ENCODE measurements at places on chromosomes 6 and 20. TPM values are rescaled to one million over a fixed set of nuclear protein-coding genes. Genes with fewer than 3 reads are reported as not detected.

The KIAA0408 gene
- 0.34 TPM for total RNA-seq

The TMEM217 gene
- total RNA-seq: 0.54 TPM

DNA sequence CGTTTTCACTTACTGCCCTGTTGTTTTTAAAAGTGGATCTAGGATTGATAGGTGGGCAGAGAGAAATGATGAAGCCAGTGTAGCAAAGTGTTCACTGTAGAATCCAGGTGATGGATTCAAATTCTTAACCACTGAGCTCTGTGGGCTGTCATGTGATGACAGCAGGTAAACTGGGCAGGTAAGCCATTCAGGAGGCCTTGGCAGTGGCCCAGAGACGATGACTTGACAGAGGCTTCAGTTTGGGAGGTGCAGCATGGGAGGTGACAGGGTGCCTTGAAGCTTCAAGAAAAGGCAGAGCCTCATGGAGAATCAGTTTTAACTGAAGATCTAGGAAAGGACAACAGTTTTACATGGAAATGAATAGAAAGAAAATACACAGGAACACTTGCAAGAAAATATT lies 2.0 kb downstream of the NAA20 start:
- no peak for DNase-seq

The STK4 gene
- total RNA-seq: 219 TPM

DNA sequence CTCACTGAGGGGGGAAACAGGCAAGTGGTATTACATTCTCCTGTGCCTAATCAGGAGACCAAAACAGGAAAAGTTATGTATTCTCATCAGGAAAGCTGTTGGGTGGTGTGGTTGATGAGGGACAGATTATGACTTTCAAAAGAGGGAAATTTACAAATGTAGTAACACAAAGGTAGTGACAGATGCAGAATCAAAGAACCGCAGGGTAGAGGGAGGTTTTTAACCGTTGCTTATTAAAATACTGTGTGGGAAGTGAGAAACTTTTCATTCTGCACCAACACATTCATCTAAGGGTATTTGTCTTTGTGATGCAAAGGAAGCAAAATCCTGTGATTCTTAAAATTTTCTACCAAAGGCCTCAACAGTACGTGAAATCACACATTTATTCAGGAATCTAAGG lies 288.2 kb upstream of the MAN1A1 start:
- no peak for DNase-seq
